ENCODE measurements at places on chromosomes 4 and X.

- DNase-seq: no peak
Observed at GRCh38 chr4:6262847-6263487, 6.7 kb upstream of the WFS1 start.

GRCh38 chr4:140499391-140499790 lies 1.3 kb upstream of the MGAT4D start:
- no peak for DNase-seq

DNA sequence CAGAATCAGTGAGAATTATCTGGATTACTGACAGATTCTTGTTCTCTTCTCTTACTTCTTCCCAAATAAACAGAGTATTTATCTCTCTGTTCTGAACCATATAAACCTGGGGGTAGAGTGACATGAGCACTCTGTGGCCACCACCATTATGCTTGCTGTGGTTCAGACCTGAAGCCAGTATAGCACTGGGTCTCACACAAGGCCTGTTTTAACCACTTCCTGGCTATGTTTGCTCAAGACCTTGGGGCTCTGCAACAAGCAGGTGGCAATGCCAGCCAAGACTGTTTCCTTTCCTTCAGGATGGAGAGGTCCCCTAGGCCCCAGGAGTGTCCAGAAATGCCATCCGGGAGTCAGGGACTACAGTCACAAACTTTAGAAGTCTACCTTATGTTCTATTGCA lies 21.7 kb upstream of the HEPH start:
- DNase-seq: no peak

DNA sequence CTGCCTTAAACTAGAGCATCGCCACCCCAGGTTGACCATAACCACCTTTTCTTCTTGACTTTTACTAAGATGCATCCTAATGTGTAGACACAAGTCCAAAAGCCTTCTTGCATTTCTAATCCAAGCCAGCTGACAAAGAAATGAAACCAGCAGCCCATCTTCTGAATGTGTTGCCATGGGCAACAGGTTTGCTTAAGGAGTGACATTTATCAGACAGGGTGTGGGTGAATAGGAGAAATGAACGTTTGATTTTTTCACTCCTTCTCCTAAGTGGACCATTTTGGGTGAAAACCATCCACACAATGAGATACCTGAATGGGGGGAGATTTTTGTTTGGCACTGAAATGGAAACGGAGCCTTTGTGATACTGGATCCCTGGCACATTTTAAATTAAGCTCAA lies 72.7 kb upstream of the C4orf50 start:
- no peak for DNase-seq

DNA sequence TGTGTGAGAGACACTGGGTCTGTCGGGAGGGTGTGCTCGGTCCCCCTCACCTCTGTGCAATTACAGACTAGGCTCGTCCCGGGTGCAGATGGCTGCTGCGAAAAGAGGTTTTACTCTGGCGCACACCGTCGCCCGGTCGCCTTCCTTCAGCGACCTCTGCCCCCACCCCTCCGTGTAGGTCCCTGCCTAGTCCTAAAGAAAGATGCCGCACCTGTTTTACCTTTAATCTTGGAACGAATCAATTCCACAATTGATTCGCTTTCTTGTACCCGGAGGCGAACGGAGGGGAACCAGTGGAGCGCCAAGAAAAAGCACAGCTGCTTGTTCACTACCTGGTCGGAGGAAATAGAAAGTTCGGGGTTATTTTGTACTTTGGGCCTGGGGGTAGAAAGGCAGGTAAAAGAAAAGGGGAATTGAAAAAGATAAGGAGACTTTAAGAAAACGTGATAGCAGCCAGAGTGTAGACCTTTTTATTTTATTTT lies 1.2 kb downstream of the NPNT start:
- no peak for DNase-seq

- DNase-seq: no peak
Observed at GRCh38 chr4:113732-114131, 10.6 kb upstream of the ZNF718 start.

DNA sequence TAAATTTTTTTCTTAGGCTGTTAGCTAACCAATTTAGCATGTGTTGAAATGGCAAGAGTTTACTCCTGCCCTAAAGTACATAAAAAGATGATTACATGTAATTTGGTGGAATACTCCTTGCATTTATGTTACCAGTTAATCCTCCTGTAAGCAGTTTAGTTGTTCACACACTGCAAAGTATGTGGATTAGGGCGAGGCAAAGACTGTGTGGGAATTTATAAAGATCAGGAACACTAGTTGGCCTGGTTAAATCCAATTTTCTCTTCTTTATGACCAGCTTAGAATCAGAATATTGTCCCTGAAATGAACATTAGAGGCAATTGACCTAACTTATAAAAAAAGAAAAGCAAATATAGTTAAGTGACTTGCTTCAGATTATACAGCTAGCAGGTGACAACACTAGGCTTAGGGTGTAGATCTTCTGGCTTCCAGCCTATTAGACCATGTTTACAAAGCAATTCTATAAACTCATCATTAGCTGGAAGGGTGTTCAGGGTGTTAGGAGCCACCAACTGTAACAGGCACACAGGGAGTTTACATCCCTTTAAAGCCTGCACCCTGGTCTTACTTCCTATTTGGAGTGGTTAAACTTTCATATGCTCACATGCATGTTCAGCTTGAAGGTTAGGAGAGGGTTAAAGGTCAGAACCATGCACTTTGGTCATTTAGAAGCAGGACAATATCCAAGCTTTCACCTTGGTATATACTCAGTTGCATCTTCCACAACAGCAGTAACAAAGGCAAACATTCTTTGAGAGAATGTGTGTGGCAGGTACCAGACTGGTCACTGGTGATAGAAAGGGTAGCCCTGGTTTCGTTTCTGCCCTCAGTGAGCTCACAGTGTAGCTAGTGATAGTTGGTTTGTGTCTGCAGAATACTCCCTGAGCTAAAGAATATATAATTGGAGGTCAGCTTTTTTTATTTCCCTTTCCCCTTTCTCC lies 72.6 kb downstream of the GC start:
- no peak for DNase-seq

DNA sequence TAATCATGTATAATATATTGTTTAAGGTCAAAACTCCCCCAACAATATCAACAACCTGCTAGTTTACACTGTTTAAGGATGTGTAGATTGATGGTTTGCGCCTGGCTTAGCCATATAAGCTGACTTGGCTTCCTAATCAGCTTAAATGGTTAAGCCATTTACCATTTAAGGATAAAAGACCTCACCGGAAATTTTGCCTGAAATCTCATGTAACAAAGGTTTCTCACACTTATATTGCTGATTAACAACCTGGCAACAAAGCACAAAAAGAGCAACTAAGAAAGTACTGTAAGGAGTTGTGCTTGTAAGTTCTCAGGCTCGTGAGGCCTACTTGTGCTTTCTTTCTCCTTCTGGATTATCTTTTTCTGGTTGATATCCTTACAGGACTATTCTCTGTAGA lies 485.2 kb downstream of the GABRG1 start:
- no peak for DNase-seq

GRCh38 chr4:152870606-152871005 lies 65.5 kb upstream of the FHDC1 start:
- DNase-seq: no peak

DNA sequence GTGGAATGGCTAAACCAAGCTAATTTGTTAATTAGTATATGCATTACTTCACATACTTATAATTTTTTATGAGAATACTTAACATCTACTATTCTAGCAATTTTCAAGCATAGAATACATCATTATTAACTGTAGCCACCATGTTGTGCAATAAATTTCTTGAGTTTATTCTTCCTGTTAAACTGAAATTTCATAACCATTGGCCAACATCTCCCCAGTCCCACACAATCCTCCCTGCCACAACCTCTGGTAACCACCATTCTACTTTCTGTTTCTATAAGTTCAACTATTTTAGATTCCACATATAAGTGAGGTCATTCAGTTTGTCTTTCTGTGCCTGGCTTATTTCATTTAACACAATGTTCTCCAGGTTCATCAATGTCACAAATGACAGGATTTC lies 208.5 kb downstream of the PPP4R3C start:
- DNase-seq: no peak

DNA sequence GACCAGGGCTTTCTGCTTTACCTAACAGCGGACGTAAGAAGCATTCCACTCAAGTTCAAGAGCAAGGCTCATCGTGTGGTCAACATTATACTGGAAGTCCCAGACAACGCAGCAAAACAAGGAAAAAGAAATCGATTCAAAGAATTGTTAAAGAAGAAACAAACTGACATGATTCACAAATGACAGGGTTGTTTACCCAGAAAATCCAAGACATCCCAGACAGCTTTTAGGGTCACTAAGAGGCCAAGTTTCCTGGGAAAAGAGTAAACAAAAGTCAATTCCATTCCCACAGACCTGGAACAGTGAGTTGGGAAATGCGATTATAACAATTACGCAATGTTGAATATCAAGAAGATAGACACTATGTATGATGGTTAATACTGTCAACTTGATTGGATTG lies 21.5 kb upstream of the HTRA3 start:
- DNase-seq: no peak

GRCh38 chrX:154727871-154728270 lies 23.0 kb downstream of the GAB3 start:
- DNase-seq: peak; percentile 82

- no peak for DNase-seq
Observed at GRCh38 chrX:24148535-24149350, 786 bp upstream of the ZFX start.

GRCh38 chr4:174910271-174910670 lies 7.9 kb upstream of the ADAM29 start:
- DNase-seq: no peak

All from right atrium auricular region (tissue), 2 donors.